HFFc6 (cell line): ENCODE measurements at places on chromosomes 13 and 19. TPM values are rescaled to one million over a fixed set of nuclear protein-coding genes. Genes with fewer than 3 reads are reported as not detected.

DNA sequence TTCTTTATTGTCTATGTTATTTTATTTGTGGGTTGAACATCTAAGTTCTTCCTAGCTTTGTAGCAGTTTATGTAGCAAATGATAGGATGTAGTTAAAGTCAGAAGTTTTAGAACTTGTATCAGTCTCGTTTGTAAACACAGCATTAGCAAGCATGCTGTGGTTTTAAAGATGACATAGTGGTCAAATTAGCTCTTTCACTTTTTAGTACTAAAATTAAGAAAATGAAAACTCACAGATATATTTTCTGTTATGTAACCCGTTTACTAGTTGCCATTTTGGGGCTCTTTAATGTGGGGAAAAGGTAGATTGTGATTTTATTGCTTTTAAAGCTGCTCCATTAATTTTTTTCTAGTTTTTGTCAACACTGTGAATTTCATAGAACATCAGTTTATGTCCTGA is 216.5 kb downstream of the PCCA start:
- no peak for DNase-seq

The ZNF793 gene
- total RNA-seq, result 0.43 to 3.3 TPM (median 2.5 TPM) in 3 replicates

DNA sequence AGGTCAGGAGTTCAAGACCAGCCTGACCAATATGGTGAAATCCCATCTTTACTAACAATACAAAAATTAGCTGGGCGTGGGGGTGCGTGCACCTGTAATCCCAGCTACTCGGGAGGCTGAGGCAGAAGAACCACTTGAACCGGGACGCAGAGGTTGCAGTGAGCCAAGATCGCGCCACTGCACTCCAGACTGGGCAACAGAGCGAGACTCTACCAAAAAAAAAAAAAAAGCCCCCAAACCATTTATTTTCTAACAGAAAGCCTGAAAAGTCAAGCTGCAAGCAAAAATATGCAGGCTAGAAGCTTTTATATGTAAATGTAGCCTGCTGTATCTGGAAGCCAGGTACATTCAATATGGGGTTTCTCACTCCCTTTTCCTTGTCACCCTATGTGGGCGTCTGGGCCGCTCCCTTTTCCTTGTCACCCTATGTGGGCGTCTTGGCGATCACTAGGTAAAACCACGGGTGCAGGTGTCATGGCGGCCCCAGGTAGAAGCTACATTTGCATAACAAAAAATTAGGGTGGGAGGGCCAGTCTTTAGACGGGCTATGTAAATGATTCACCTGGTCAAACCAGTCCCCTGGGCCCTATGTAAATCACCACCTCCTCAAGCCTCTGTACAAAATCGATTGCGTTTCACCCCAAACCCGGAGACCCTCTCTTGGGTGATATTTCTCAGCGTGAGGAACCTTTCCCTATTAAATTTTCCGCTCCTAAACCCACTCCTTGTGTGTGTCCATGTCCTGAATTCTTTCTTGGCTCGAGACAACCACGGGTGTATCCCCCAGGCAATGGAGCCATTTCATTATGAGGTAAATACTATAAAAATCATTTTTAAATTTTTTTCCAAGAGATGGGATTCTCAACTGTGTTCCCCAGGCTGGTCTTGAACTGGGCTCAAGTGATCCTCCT is 2.1 kb downstream of the TRIM13 start:
- no peak for DNase-seq

- DNase-seq, result no peak
Observed at GRCh38 chr19:50159078-50159477, 4.0 kb downstream of the IZUMO2 start.

The CGB3 gene
- 0.30 TPM in 1 of 3 replicates, not detected in the others for total RNA-seq

DNA sequence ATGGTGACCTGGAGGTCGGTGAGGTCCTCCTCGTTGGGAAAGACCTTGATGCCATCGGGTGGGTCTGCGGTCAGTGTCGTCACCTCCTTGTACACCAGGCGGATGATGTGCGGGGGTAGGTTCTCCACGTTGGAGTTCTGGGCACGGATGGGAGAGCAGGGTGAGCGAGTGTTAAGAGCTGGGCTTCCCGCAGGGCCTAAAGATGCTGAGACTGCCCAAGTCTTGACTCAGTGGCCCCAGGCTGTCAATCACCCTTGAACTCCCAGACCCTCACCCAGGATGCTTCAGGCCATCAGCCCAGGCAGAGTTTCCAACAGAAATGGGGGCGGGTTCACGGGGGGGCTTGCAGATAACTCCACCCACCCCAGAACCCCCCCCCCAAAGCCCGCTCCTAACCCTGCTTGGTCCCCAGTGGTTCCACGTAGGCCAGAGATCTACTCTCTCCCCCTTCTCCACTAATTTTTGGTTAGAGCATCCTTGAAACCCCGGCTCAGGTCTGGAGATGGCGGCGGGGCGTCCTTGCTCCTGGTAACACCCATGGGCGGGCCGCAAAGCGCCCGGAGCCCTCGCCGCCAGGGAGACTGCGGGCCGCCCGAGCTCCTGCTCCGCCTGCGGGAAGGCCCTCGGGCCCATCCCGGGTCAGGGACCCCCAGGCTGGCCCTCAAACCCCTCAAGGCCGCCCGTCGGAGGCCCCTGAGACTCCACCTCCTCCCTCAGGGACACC is 600 bp downstream of the UBE2S start:
- no peak for DNase-seq

The ZNF254 gene
- total RNA-seq, result 3.6 to 4.0 TPM (median 3.8 TPM) in 3 replicates

The PEX11G gene
- total RNA-seq, result 0.94 to 2.5 TPM (median 1.9 TPM) in 3 replicates

DNA sequence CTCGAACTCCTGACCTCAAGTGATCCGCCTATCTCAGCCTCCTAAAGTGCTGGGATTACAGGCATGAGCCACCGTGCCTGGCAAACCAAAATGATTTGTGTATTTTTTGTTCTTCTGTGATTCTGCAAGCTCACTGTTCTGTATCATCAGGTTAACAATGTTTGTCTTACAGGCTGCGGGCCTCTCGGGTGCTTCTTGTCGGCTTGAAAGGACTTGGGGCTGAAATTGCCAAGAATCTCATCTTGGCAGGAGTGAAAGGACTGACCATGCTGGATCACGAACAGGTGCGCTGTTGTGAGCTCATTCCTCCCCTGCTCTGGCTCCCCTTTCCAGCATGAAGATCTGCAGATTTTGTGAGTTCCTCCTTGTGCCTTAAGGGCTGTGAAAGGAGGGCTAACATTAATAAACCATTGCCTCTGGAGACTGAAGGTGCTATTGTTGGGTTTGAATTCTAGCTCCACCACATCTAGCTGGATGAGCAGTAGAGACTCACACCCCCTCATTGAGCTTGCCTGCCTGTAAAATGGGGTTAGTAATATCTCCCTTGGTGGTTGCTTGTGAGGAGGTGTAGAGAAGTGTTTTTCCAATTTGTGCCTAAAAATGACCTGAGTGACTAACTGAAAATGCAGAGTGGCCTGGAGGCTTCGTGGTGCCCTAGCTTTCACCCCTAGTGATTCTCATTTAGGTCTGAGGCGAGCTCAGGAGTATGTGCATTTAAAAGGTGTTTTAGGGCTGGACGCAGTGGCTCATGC is 12.9 kb downstream of the SAE1 start:
- DNase-seq, result no peak

The GJB2 gene
- not detected in 3 replicates for total RNA-seq

DNA sequence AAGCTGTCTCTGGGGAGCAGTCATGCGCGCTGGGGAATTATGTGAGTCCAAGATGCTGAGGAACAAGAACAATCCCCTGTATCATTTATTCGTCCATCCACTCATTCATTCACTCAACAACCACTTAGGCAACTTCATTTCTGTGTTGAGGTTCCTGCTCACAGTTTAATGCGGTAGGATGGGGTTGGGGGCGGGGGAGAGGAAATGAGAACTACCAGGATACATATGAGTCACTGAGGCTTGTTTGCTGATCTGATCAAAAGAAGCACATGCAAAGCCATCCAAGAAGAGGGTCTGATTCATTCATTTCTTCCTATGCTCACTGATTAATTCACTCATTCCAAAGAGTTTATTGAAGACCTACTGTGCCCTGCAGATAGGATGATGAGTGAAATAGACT is 20.9 kb downstream of the ZNF536 start:
- no peak for DNase-seq

DNA sequence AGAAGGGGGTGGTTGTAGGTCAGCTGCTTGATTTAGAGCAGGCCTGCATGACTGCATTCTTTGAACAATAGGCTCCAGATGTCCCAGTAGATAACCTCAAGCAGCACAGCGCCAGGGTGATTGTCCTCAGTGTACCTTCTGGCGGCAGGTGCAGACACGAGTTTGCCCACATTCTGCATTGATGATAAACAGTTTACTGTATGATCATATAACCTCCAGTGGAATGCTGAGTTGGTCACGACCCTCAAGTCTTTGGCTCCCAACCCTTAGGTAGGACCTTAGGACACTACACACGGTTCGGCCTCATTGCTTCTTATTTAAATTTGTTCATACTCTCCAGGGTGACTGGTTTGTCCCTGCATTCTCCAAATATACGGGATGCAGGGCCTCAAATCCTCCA is 12.2 kb downstream of the ZNF439 start:
- DNase-seq, result no peak

DNA sequence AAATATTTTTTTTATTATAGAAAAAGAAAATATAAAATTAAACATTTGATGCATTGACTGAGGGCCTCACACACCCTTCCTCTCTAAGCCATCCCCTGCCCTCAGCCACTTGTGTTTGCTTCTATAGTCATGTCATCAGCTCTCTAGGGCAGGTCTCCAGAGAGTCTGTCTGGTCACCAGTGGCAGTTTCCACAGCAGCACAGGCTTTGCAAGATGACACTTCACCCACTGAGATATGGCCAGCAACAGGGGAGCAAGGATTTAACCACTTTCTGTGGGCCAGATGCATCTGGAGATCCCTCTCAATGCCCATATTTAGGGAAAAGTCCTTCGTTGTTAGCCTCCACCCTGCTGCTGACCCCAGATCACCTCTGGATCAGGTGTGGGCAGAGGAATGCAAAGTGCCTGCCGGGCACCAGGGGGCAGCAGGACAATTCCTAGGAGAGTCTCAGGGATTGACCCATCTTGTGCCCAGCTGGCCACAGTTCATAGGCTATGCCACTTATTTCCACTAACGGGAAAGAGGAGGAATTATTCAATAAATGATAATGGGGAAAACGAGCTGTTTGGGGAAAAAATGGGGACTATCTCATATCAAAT is 4.8 kb downstream of the ABCC4 start:
- no peak for DNase-seq

- no peak for DNase-seq
Observed at GRCh38 chr13:95234242-95234641, 67.0 kb downstream of the ABCC4 start.

DNA sequence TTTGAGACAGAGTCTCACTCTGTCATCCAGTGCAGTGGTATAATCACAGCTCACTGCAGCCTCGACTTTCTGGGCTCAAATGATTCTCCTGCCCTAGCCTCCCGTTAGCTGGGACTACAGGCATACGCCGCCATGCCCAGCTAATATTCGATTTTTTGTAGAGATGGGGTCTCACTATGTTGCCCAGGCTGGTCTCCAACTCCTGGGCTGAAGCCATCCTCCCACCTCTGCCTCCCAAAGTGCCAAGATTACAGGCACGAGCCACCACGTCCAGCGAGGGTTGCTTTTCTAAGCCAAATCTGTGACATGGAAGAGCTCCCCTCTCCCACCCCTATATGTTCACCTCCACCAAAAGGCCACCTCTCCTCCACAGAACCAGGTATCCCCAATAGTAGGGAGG is 10.9 kb upstream of the ATF5 start:
- DNase-seq, result no peak

GRCh38 chr19:34350161-34350561 is 14.8 kb upstream of the GPI start:
- no peak for DNase-seq

The C1QTNF9 gene
- total RNA-seq, result not detected in 3 replicates

The DCT gene
- not detected in 3 replicates for total RNA-seq

DNA sequence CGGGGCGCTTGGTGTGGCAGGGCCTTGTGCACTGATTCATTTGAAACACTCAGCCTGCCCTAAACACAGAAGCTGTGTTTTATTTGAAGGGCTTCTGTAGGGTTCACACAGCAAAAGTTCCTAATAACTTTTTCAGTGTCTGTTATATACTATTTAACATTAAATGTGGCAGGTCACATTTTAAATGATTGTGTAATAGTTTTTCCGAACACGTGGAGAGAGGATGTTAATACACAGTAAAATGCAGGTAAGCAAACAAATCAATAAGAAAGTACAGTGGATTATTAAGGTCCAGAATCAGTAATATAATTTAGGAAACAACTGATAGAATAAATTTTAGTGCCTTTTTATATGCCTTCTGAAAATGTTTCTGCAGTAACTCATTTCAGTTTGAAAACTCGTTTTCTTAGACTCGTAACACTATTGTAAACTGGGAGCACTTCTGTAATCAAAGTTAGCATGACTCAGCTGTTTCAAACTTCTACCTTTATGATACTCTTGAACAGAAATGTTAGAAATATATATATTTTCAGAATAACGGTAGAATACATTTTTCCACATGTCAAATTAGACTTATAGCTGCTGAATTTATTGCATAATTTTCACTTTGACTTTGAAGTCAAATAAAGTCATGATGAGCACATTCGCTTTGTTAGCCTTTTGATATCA is 70.1 kb downstream of the GGACT start:
- no peak for DNase-seq

DNA sequence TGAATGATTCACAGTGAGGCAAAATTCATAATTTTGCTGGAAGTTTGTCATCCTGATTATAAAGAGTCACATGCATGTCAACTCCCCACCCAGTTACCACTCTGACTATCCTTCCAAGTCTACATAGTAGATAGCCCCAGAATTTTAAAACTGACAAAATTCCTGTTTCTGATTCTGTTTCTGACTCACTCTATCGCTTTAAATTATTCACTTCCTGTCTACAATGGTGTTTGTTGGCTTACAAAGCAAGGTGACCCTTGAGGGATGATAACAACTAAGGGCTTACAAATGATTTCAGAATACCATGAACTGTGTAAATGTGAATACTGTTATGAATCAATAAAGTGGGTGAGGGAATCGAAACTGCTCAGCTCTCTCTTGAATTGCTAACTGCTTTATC is 98.7 kb upstream of the KL start:
- DNase-seq, result no peak

The HIPK4 gene
- 0.09 to 0.11 TPM in 2 of 3 replicates, not detected in the other for total RNA-seq

GRCh38 chr19:47253467-47253881 is 2.9 kb upstream of the CCDC9 start:
- peak; percentile 83 for DNase-seq

The ONECUT3 gene
- not detected in 3 replicates for total RNA-seq

DNA sequence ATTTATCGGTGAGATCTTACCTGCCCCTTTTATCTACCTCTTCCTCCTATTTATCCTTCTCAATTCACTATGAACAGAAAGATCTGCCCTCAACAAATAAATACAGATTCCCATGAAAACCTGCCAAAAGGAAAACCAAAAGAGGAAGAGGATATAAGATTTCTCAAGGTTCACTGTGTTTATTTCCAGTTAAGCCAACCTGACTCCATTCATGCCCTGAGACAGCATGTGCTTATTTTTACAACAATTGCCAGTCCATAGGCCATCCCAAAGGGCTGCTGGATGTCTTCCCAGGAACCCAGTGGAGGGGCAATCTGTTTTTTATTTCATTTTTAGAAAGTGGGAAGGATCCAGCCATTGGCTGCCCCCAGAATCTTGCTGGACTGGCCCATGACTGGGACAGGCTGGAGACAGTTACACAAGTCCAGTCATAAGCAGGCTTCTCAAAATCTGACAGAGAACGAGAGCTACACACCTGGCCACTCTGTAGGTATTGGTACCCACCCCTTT is 209.1 kb downstream of the IRS2 start:
- DNase-seq, result no peak
